ENCODE measurements at places on chromosomes 2 and 18.

GRCh38 chr2:184410160-184410559 is 188.2 kb upstream of the ZNF804A start:
- DNase-seq = no peak

DNA sequence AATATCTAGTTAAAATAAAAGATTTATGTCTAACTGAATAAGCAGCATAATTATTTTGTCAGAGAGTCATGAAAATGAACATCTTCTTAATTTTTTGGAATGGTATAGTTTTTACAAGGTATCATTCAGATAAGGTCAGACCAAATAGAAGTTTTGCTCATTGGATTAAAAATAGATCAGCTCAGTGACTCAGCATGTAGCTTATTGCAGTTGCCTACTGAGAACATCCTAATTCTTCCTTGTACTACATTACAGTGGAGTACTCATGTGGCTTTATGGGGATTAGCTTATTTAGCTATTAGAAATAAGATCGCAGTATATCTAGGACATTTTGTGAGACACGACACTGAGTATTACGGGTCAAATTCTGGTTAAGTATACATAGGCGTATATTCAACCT is 38.2 kb upstream of the PPM1B start:
- DNase-seq = no peak

DNA sequence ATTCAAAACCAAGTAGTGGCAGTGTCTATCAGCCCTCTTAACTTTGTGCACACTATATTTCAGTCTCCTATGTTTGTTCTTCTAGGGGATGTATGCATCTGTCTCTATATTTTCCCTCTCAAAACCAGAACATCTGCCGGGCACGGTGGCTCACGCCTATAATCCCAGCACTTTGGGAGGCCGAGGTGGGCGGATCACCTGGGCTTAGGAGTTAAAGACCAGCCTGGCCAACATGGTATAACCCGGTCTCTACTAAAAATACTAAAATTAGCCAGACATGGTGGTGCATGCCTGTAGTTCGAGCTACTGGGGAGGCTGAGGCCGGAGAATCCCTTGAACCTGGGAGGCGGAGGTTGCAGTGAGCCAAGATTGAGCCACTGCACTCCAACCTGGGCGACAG is 9.9 kb upstream of the GAREM2 start:
- no peak for DNase-seq

- no peak for DNase-seq
Observed at GRCh38 chr2:241947401-241947800, 77.9 kb downstream of the RTP5 start.

DNA sequence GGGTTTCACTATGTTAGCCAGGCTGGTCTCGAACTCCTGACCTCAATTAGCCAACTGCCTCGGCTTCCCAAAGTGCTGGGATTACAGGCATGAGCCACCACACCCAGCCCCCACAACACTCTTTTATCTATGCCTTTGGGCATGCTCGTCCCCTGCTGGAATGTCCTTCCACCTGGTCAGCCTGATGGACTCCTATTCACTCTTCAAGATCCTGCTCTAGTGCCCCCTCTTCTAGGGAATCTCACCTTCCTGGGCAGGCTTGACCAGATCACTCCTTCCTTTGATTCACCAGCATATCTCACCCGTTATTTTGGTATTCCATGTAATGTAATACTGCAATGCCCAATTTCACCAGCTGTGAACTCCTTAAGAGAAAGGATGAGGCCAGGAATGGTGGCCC is 13.9 kb upstream of the SLC66A3 start:
- DNase-seq = no peak
